Activated CD4-positive, alpha-beta T cell treated with anti-CD3 and anti-CD28 coated beads for 1 hour (primary cell): ENCODE measurements at places on chromosomes 4 and X.

DNA sequence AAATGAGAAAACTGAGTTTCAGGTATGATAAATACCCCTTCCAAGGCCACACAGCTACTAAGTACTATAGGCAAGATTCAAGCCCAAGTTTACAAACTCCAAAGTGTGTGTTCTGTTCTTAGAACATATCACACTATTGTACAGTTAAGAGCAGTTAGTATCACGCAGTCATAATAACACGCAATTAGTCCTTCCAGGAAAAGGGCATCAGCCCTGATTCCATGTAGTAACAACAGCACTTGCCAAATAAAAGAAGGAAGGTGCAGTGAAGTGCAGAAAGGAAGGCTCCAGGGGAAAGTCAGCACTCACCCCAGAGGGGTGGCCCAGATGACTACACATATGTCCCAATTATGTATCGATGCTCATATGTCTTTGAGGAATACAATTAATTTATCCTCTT, 4.4 kb downstream of the TASL start:
- no peak for DNase-seq

- no peak for DNase-seq
Observed at GRCh38 chr4:16729336-16729735, 169.1 kb downstream of the LDB2 start.

- DNase-seq, result no peak
Observed at GRCh38 chr4:59565836-59566235, 1634.3 kb upstream of the ADGRL3 start.

DNA sequence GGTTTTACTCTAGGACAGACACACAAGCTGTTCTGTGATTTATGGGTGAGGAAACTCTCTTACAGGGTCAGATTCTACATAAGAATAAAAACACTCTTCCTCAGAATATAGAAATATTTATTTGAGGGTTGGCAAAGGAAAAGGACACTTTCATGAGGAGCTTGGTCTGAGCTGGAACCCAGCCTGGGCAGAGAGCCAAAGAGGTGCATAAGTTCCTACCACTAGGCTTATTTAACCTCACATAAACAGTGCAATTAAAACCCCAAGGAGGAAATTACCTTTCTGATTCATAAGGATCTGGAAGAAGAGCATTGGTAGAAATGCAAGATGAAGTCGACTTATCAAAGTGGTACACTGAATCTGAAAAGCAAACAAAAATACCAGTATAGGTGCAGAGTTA, 32.9 kb downstream of the SETD7 start:
- DNase-seq, result no peak

DNA sequence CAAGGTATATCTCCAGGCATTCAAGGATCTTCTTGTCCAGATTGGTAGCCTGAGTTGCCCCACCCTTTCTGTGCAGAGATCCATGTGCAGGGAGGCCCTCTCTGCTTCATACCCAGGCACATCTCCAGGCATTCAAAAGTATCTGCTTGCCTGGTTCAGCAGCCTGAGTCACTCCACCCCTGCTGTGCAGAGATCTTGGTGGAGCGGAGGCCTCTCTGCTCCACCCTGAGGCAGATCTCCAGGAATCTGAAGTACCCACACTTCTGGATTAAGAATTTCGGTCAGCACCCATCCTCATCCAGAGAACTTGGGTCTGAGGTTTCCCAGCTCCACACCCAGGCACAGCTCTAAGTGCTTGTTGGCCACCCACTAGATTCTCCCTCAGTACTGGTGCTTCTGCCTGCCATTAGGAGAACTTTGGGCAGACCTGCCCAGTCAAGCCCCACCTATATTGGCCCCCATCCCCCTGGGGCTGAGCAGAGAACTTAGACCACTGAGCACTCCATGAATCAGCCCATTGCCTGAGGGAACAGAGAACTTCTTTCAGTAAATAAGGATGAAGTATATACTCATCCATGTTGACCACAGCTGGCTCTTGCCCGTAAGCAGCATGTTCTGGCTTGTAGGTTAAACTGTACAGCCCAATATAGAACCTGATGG, 199.5 kb upstream of the ZCCHC13 start:
- DNase-seq, result no peak

DNA sequence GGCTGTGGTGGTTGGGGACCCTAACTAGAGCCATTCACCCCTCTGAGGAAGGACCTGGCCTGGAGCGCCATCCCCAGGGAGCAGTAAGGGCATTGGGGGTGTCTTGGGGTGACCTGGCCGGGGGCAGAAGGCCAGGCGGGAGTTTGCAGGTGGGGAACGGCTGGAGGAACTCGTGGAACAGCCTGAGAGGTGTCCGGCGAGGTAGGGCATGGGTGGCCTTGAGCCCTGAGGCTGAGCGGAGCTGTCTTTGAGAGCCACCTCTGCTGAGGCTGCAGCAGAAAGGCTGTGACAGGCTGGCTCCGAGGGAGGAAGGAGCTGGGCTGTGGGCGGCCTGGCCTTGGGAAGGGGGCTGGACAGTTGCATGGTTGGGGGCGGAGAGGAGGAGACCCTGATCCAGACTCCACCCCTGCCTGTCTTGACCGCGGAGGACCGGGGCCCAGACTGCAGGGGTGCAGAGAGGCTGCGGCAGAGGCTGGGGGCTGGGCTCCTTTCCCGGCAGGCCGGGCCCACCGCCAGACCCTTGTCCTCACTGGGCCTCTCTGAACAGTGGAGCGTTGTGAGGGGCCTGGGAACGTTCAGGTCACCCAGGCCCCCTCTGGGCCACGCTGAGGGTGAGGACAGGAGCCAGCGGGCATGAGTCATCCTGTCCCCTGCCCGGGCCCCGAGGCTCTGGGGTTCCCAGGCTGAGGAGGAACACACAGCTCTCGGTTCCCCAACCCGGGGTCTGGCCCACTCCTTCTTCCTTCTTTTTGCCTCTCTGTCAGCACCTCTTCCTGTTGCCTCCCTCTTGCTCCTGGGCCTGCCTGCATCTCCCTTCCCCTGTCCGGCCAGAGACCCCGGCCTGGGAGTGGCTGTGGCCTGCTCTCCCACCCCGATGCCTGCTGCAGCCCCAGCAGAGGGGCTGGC, 8.1 kb downstream of the SH3BP2 start:
- DNase-seq, result no peak
